ENCODE measurements at places on chromosomes 3 and 15.

DNA sequence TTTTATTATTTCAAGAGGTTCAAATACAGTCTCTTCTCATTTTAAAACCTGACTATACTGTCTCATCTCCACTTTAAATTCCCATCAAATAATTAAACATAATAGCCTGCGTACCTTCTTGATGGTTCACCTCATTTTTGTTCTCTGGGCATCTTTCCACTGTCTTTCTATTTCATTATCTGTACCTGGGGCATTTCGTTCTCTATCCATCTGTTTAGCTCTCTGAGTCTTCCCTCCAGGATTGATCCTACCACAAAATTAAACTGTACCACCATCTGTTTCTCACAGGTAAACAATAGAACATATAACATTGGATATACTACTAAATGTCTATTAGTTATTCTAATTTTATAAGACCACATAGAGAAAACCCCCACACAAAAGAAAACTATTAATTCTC lies 1331.4 kb downstream of the NSUN3 start:
- no peak for DNase-seq

DNA sequence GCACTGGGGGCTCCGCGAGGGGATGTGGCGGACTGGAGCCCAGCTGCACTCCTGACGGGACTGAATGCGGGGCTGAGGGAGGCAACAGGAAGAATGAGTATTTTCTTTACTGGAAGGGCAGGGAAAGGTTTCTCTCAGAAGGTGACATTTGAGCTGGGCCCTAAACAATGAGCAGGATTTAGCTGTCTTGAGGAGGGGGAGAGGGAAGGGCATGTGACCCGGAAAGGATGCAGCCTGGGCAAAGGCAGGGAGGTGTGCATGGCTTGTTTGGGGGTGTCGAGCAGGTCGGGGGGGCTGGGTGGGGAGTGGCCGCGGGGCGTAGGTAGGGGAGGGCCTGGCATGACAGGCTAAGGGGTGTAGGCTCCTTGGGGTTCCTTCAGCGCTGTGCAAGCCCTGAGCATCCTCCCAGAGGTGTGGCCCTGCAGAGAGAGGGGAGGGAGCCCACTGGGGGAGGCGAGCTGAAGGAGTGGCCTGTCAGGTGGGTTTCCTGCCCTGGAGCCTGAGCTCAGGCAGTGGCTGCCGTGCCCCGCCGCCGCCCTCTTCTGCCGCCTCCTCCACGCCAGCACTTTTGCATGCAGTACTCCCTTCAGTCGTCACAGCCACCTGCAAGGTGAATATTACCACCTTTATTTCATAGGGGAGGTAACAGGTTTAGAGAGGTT lies 17.2 kb upstream of the ANKDD1A start:
- no peak for DNase-seq

DNA sequence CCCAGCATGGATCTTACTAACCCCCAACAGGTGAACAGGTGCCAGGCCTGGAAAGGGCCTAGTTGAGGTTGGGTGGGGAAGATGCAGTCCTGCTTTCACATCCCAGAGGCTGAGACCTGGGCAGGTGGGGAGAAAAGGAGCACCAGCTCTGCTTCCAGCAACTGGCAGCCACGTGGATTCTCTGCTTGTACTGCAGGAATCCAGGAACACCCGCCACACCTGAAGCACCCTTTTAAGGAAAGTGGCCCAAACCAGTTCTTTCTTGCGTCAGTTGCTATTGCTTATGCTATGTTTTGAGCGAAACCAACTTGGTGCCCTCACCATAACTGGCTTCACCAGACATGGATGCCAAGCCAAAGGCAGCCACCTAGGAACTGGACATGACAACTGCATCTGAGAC lies 28.1 kb upstream of the NEO1 start:
- no peak for DNase-seq

DNA sequence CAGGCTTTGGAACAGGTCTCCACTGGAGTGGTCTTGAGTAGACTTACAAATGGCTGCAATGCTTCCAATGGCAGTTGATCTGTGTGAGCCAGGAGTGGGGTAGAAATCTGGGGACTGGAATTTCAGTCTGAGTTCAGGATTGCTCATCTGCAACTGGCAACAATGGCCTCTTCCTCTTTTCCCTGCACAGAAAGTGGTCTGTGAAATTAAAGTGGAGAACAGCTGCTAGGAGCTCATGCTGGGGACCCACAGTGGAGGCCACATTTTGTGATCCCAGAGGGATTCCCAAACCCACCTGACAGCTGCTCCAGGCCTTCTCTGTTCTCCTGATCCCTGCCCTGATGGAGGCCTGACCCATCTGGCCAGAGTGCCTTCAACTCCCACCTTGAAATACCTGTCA lies 49.6 kb downstream of the CEMIP start:
- DNase-seq, result no peak

DNA sequence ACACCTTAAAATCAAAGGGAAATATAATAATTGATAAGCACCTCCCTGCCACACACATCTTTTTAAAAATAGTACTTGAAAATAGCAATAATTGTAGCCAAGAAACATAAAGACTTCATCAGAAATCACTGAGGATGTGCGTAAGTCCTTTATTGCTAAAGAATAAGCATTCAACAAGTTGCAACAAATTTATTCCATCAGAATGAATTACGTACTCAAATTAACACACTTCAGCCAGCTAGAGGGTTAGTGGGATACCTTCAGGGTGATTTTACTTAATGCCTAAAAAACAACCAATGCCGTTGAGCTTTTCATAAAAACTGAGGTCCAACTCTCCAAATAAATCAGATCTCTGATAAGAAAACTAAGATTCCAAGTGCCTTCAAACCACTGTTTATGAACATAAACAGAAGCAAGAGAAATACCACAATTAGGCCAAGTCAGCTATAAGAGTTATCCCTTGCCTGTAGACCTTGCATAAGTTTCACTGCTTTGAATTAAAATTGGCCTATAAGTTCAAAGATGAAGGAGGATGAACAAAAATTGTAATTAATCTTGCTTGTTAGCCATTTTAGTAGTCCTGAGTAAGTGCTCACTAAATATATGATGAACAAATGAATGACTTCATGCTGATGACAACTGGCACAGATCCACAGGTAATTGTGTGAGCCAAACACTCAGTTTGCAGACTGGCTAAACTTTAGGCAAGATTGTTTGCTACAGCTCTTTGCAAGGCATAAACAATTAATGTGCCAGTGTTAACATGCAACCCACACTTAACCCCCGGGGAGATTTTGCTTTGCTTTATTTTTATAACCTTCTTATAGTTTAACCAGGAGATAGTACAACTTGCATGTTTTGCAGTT lies 375.1 kb upstream of the THBS1 start:
- DNase-seq, result no peak

DNA sequence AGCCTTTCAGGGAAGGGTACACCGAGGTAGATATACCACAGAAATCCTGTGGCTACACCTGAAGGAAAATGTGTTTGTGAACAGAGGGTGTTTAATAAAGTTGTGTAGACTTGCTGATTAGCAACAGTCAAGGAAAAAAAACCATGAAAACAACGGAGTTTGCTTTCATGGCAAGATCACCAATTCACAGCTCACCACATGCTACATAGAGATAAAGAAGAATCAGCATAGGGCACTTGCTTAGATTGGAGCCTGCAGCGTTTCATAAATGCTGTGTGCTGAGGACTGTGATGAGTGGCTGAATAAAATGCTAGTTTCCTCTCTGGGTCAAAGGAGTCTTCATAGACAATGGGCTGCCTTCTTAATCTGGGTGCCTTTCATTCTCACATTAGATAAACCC lies 257.6 kb downstream of the SLC9A9 start:
- no peak for DNase-seq

GRCh38 chr15:98785431-98785806 lies 137.1 kb downstream of the IGF1R start:
- DNase-seq, result no peak

DNA sequence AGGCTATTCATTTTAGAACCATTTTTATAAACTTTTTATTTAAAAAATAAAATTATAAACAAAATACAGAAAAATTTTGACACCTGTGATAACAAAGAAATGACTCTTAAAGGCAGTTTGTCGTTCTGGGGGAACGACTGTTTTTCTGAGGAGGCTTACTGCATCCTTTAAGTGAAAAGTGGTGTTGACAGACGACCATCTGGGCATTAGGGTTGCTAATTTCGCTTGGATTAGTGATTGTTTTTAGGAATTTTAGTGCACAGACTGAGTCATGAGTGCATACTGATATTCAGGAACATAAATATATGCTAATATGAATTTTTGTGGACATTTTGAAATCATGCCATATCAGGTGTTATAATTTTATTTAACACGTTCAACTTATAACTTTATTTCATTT lies 28.5 kb downstream of the OSTN start:
- no peak for DNase-seq

DNA sequence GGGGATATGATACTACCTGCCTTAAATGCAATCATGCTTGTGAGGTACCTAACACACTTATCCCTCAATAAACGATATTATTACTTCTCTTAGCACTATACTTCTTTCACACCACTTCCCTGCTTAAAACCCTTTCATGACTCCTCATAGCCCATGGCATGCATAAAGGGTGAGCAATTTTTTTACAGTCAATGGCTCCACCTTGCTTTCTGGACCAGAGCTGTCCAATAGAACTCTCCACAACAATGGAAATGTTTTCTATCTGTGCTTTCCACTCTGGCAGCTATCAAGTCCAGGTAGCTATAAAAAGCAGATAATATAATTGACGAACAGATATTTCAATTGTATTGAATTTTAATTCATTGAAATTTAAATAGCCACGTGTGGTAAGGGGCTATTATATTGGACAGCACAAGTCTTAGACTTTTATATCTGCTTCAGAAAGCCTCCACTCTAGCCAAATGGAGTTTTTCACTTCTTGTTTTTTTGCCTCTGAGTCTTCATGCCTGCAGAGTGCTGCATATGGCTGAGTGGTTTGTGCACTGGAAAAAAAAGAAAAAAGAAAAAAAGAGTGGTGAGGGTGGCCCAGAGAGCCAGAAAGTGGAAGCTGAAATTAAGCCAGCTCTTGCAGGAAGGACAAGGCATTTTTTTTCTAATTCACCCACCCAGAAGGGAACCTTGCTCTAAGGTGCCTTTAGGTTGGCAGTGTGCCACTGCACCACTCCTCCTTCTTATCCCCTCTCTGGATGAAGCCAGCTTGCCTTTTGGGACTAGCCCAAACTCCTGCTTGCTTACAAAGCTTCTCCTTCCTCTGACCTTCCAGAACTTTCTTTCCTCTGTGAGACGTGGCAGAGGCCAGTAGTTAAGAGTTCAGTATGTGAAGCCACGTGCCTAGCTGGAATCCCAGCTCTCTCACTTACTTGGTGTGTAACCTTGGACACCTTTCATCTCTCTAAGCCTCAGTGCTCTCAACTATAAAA lies 239.0 kb upstream of the LRTM1 start:
- DNase-seq, result no peak

DNA sequence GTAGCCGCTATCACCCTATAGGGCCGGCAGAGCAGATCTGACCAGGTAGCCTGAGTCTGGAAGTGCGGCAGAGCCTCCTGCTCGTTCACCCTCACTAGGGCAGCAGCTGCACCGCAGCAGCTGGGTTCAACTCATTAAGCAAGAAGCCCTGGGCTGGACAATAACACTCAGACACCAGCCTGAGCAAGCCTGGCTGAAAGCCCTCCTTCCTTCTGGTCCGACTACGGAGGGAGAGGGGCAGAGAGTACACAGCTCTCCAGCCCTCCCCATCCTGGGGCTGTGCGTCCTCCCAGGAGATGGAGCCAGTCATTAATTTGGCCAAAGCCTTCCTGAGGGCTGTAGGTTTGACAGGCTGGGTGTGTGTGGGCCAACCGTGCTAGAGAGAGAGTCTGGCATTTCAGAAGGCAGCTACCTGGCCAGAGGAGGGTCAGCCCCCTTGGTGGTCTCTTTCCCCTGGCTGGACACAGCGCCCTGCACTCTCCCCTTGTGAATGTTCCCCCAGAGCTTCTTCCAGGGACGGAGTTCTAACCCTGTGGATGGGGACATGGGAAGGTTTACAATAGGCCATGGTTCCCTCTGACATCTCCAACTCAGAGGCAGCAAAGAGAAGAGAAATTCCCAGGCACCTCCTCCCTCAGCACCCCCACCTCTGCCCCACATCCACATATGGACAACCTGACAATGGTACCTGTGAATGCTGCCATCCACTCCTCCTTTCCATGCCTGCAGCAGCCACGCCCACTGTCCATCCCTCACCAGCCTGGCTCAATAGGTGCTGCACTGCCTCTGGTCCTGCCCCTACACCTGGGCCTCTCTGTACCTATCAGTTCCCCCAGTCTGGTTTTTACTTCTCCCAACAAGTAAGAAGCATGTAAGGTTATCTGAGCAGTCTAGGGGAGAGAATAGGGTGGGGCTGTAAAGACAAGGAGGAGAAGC lies 6.5 kb downstream of the CHRNB4 start:
- DNase-seq, result no peak

GRCh38 chr3:19159966-19160635 lies 11.8 kb downstream of the KCNH8 start:
- DNase-seq, result no peak
